ENCODE measurements at places on chromosomes 12 and 14.

GRCh38 chr12:41795051-41795600 is 349.5 kb downstream of the GXYLT1 start:
- no peak for DNase-seq

GRCh38 chr12:107618106-107618505 is 67.5 kb upstream of the PWP1 start:
- DNase-seq: no peak

- no peak for DNase-seq
Measured at GRCh38 chr14:24840204-24840893, 206.4 kb upstream of the GZMB start.

GRCh38 chr12:53954694-53955035 is at the start of gene HOXC12:
TSS of gene HOXC12 (plus strand) at chr12:53954903. CDS start at chr12:53954930, 27 bp downstream.
- no peak for DNase-seq

- no peak for DNase-seq
Measured at GRCh38 chr12:98758331-98758730, 113.2 kb downstream of the APAF1 start.

GRCh38 chr12:108983227-108983626 is 37.6 kb downstream of the SVOP start:
- DNase-seq: no peak

DNA sequence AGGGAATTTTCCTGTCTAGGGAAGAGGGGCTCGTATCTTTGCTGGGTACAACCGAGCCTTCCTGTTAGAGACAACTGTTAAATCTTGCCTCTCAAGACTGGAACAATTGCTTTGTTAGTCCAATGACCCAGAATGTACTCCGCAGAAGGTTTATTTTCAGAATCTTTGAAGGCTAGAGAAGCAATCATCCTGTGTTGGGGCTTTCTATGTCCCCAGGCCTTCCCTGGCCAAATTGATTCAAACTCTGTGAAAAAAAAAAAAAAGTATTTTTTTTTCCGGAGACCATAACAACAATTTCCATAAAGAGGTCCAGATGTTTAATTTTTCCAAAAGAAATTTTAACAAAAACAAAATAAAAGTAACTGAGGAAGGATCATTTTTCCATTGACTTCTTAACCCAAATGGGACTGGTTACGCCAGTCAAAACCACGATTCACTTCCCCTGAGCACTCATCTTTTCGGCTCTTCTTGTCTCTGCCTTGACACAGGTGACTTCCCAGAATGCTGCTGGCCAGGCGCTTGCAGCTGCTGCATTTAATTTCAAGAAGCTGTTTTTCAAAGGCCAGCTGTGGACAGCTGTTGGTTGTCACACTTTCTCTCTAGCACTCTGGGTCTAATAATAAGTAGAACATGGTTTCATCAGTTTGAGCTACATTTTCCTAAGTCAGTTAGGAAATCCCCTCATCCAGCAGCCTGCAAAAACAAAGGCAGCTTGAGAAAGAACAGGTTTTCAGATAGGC is 81.6 kb upstream of the MANSC4 start:
- no peak for DNase-seq

GRCh38 chr12:53956914-53957536 is 2.3 kb downstream of the HOXC12 start:
- DNase-seq: no peak

DNA sequence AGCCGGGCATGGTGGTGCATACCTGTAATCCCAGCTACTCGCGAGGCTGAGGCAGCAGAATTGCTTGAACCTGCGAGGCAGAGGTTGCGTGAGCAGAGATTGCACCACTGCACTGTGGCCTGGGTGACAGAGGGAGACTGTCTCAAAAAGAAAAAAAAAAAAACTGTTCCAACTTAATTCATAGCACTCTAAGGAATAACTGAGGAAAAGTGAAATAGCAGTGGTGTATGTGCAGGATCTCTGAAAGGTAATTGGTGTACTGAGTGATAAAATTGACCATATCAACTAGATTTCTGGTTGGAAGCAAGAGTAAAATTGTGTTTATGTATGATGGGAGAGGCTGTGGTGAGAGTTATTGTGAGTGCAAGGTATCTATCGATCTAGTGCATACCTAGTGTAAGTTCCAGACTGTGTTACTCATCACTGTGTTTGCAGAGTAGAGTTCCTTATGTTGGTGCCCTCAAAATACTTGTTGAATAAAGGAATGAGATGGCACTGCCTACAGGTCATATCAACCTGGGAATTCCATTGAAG is 6.3 kb downstream of the CAND1 start:
- no peak for DNase-seq

GRCh38 chr12:122837306-122838265 is 2.3 kb downstream of the HIP1R start:
- no peak for DNase-seq

GRCh38 chr12:124928912-124929530 is 14.6 kb upstream of the UBC start:
- DNase-seq: no peak

DNA sequence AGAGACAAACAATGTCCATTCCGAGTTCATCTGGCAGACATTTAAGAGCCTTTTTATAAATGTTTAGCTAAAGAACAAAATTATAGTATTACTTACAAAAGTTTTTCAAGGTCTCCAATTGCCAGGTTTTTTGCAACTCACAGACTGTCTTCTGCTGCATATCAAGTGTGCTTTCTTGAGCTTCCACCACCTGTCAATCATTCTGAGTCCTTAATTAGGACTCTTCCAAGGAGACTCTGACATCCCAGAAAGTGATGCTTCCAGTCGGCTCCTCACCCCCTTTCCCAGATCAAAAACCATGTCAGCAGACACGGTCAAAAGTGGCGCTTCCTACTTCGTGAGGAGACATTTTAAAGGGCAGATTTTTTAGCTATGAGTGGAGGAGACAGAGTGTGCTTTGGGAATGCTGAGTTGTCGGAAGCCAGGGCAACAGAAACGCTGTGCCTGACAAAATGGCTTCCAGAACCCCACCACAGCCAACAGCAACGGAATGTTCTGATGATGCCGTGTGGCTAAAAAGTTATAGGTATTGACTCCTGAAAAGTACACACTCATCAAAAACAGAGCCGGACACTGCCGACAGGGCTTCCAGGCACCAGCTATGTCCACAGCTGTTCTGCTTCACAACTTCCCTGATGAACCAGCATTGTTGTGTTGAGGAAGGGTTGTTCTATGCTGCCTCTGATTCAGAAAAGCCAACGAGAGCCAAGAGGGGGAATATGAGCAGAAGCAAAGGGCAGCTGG is 116.1 kb upstream of the SLC35F4 start:
- no peak for DNase-seq

GRCh38 chr14:102764220-102764671 is 13.0 kb upstream of the TRAF3 start:
- DNase-seq: no peak

GRCh38 chr12:58703866-58704265 is 216.4 kb downstream of the LRIG3 start:
- DNase-seq: no peak

GRCh38 chr14:72222046-72222445 is 289.8 kb downstream of the RGS6 start:
- DNase-seq: no peak

DNA sequence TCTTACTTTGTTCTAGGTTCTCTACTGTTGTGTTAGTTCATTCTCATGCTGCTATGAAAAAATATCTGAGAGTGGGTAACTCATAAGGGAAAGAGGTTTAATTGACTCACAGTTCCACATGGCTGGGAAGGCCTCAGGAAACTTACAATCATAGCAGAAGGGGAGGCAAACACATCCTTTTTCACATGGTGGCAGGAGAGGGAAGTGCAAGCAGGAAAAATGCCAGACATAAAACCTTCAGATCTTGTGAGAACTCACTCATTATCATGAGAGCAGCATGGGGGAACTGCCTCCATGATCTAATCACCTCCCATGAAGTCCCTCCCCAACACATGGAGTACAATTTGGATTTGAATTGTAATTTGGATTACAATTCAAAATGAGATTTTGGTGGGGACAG is 69.6 kb downstream of the MGST1 start:
- DNase-seq: no peak

DNA sequence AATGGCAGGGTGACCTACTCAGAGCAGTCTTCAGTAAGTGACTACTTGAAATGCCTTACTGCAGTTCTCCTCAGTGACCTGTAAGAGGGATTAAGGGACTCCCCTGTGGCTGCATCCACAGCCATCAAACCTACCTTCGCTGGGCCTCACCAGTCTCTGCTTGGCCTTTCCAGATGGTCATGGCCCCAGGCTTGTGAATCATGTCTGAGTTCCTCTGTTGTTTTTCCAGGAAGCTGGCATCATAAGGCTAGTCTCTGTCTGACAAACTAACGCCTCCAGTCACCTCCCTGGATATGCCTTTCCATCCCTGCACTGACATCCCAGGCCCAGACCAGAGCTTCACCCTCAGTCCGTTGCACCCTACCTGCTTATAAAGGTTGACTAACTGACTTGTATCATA is 14.0 kb downstream of the RNASE2 start:
- no peak for DNase-seq

DNA sequence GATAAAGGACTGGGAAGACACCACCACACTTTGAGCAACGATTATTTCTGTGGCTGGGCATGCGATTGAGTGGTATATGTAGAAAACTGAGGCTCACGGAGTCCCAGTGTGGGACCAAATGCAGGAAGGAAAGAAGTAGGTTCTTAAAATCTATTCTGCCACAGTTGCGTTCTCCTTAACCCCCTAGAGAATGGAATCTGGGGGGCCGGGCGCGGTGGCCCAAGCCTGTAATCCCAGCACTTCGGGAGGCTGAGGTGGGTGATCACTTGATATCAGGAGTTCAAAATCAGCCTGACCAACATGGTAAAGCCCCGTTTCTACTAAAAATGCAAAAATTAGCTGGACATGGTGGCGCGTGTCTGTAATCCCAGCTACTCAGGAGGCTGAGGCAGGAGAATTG is 29.9 kb upstream of the CORO1C start:
- DNase-seq: no peak

GRCh38 chr12:27076468-27076867 is 5.9 kb downstream of the C12orf71 start:
- no peak for DNase-seq

GRCh38 chr14:64730681-64731080 is 26.5 kb downstream of the PLEKHG3 start:
- no peak for DNase-seq

GRCh38 chr14:29629839-29630238 is 297.8 kb downstream of the PRKD1 start:
- DNase-seq: no peak

- no peak for DNase-seq
Measured at GRCh38 chr12:111777345-111778045, 10.8 kb downstream of the ALDH2 start.

- no peak for DNase-seq
Measured at GRCh38 chr12:52003591-52003990, 3.2 kb upstream of the TAMALIN start.

- DNase-seq: no peak
Measured at GRCh38 chr12:131222329-131223139, 268.8 kb downstream of the ADGRD1 start.

- no peak for DNase-seq
Measured at GRCh38 chr12:59164991-59165718, 244.9 kb upstream of the LRIG3 start.

- no peak for DNase-seq
Measured at GRCh38 chr12:68236421-68237059, 10.9 kb upstream of the IL26 start.

DNA sequence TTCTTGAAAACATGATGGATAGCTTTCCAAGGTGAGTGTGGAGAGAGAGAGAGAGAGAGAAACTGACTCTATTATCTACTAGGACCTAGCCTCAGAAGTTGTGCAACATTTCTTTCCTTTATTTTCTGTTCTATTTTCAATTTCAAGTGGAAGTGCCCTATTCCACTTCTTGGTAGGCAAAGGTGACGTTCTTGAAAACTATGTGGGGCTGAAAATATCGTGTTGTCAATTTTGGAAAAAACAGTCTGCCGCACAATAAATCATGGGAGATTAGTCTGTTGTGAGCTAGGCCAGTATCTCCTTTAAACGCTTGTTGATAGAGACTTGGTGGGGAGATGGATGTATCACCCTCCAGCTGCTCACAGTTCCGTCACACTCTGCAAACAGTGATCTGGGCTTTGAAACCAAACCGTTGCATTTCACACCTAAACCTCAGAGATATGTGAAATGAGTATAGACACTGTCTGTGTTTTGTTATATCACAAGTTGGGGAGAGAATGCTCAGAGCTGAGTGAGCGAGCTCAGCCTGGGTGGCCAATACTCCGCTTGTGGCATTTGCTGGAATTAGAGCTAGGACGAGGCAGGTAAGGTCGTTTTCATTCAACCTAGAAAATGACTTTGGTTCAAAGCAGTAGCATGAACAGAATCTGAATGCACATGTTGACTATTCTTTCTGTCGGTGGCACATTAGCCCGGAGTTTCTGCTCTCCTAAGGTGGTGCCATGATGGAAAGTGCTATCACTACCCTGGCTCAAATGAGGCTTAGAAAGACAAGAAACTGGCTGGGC is 75.1 kb upstream of the ST8SIA1 start:
- no peak for DNase-seq

GRCh38 chr12:114669401-114670290 is 14.3 kb downstream of the TBX3 start:
- DNase-seq: no peak

- DNase-seq: no peak
Measured at GRCh38 chr14:80385336-80385735, 174.0 kb upstream of the DIO2 start.

GRCh38 chr14:95437715-95438114 is 78.7 kb downstream of the SYNE3 start:
- no peak for DNase-seq

GRCh38 chr12:95960241-95960640 is 17.1 kb downstream of the AMDHD1 start:
- no peak for DNase-seq

DNA sequence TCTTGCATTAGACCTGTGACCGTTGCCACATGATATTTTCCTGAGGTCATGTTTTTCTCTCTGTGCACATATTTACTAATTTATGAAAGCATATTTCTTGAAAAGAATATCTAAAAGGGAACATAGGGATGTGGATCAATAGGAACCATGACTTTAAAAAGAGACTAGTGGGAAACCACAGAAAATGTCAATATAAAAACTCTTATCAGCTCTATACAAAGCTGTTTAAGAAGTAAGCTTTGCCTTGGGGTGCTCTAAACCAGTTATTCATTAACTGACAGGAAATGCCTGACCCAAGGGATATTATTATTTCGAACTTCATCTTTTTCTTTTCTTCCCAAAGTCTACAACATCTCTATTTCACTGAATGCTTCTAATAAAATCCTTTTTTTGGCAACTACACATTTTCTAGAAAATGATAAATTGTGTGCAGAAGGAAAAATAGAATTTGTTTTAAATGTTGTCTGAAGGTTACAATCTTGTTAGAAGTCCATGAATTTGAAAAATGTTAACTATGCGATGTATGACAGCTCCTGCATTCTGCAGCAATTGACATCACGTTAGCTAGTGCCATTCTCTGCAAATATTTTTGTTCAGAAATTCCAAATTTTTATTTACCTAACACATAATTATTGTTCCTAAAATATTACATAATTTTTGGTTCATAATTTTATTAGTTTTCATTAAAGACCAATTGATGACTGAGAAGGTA is 345.0 kb downstream of the SLC16A7 start:
- no peak for DNase-seq

GRCh38 chr12:109535231-109535862 is 38.0 kb downstream of the MMAB start:
- DNase-seq: no peak
